ENCODE measurements at places on chromosomes 2 and 18.

DNA sequence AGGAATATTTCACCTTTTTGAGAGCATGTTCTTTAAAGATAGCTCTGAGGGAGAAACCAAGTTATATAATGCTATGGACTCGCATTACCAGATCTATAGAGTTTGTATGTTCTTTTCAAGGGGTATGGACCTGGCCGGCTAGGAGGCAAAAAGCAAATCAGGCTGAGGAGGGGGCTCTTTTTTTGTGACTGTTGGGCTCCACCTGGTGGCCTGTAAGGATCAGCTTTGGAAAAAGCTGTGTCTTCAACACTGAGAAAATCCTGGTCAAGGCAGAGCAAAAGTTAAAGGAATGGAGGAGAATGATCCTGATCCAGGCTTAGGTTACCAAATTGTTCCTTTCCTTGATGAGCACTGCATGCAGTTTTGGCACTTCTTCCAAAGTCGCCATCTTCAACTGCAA, 180.5 kb downstream of the DIS3L2 start:
- peaks cover 5% of the 10 kb centered on the region for H3K4me1 ChIP-seq

DNA sequence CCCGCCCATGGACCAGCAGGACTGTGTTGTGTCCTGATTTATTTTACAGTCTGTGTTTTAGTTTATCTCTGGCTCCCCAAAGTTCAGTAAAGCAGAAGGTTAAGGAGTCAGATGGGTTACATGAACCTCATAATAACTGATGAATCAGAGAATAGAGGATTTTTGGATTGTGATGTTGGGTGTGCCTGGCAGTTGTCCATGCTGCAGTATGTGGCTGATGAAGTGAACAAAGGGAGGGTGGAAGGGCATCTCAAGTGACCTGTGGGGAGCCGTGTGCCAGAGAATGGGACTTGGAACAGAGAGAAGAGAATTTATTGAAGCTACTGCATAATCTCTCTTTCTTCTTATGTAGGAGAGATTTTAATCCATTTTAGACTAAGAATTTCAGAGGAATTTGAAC, 145.5 kb downstream of the MAP4K4 start:
- H3K4me1 ChIP-seq, result peaks cover 23% of the 10 kb centered on the region
- H3K27me3 ChIP-seq, result no peaks in the 10 kb centered on the region
- peaks cover 76% of the 10 kb centered on the region for H3K36me3 ChIP-seq

DNA sequence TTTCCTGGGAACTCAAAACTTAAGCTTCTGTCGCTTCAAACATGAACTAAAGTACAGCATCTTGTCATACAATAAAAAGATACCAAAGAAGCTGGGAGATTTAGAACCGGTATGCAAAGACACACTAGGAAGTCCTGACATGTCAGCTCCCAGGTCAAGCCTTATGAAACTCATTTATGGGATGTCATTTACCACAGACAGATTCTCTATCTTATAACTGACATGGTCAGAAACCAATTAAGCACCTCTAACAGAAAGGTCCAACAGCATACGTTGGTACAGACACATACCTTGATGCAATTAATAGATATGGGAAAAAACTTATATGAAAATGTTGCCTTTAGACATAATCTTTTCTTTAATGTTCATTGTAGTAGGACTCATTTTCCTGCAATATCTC, 169.0 kb downstream of the SRBD1 start:
- no peaks in the 10 kb centered on the region for H3K27me3 ChIP-seq
- H3K27ac ChIP-seq, result no peak overlapping the region
- no peak overlapping the region for H3K4me3 ChIP-seq
- peaks cover 23% of the 10 kb centered on the region for H3K4me1 ChIP-seq

GRCh38 chr2:177078416-177078815, 134.2 kb upstream of the HNRNPA3 start:
- H3K27ac ChIP-seq, result no peak overlapping the region
- H3K36me3 ChIP-seq, result no peaks in the 10 kb centered on the region
- no peak for DNase-seq
- H3K4me1 ChIP-seq, result no peaks in the 10 kb centered on the region
- H3K4me3 ChIP-seq, result no peak overlapping the region

DNA sequence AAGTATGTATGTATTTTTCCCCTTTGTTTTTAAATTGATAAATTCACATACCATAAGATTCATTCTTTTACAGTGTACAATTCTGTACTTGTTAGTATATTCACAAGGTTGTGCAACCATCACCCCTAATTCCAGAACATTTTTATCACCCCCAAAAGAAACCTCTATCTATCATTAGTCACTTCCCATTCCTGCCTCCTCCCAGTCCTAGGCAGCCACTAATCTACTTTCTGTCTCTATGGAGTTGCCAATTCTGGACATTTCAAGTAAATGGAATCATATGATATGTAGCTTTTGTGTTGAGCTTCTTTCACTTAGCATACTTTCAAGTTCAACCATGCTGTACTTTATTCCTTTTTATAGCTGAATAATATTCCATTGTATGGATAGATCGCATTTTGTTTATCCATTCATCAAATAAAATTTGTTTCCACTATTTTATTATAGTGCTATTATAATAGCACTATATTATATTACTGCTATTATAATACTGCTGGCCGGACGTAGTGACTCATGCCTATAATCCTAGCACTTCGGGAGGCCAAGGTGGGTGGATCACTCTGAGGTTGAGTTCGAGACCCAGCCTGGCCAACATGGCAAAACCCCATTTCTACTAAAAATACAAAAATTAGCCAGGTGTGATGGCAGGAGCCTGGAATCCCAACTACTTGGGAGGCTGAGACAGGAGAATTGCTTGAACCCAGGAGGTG, 10.9 kb downstream of the STARD7 start:
- H3K27ac ChIP-seq, result no peak overlapping the region
- peaks cover 14% of the 10 kb centered on the region for H3K4me1 ChIP-seq
- H3K27me3 ChIP-seq, result no peaks in the 10 kb centered on the region
- no peak for DNase-seq
- H3K4me3 ChIP-seq, result no peak overlapping the region
- peaks cover 29% of the 10 kb centered on the region for H3K36me3 ChIP-seq

GRCh38 chr18:28267878-28268625, 91.1 kb upstream of the CDH2 start:
- no peaks in the 10 kb centered on the region for H3K27me3 ChIP-seq
- H3K27ac ChIP-seq, result no peak overlapping the region
- H3K36me3 ChIP-seq, result no peaks in the 10 kb centered on the region
- DNase-seq, result peak; percentile 34
- H3K4me1 ChIP-seq, result peaks cover 4% of the 10 kb centered on the region
- H3K4me3 ChIP-seq, result no peak overlapping the region

- H3K27ac ChIP-seq, result no peak overlapping the region
- no peak overlapping the region for H3K4me3 ChIP-seq
- no peaks in the 10 kb centered on the region for H3K4me1 ChIP-seq
Measured at GRCh38 chr2:238331916-238332315, 11.6 kb downstream of the TRAF3IP1 start.

DNA sequence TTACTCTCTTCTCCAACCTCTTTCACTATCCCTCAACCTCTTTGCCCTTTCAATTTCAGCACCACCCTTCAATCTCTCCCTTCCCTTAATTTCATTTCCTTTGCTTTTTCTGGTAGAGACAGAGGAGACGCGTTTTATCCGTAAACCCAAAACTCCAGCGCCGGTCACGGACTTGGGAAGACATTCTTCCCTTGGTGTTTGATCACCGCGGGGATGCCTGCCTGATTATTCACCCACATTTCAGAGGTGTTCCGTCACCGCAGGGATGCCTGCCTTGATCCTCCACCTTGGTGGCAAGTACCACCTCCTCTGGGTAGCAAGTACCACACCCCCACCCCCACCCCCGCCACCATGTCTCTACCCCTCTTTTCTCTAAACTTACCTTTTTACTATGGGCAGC, 669.4 kb upstream of the PKDCC start:
- no peak overlapping the region for H3K27ac ChIP-seq
- DNase-seq, result no peak
- H3K27me3 ChIP-seq, result no peaks in the 10 kb centered on the region
- H3K36me3 ChIP-seq, result no peaks in the 10 kb centered on the region
- no peak overlapping the region for H3K4me3 ChIP-seq

GRCh38 chr2:34291076-34291475, 692.0 kb upstream of the FAM98A start:
- no peak overlapping the region for H3K27ac ChIP-seq
- no peaks in the 10 kb centered on the region for H3K27me3 ChIP-seq
- H3K36me3 ChIP-seq, result no peaks in the 10 kb centered on the region
- H3K4me3 ChIP-seq, result no peak overlapping the region

DNA sequence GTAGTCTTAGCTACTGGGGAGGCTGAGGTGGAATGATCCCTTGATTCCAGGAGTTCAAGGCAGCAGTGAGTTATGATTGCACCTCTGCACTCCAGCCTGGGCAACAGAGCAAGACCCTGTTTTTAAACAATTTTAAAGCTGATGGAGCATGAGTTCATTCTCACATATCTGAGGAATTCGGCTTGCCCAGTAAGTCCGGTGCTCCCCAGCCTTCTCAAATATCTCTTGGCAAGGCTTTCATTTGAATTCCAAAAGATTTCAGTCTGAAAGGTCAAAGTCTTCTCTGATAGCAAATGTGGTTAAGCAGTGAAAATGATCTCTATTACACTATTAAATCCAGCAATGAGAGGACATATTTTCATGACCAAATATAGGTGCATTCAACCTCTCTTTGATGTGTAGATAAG, 27.9 kb downstream of the PIEZO2 start:
- no peak overlapping the region for H3K27ac ChIP-seq
- no peaks in the 10 kb centered on the region for H3K4me1 ChIP-seq
- no peak for DNase-seq
- no peaks in the 10 kb centered on the region for H3K36me3 ChIP-seq

DNA sequence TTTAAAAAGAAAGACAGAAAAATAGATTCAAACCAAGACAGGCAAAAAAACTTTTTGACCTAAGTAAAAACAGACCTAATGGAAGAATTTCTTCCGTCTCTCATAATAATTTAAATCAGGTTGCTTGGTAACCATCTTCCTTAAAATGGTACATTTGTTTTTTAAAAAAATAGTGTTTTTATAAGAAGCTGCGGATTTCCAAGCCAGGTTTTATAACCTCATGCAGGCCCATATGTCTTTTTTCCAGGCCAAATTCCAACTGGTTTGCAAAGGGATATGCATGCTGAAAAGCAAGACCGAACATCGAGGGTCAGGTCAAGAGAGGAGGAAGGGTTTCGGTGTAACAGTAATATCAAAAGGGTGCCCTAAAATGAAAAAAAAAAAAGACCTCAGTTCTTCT, 172.9 kb downstream of the MAIP1 start:
- no peaks in the 10 kb centered on the region for H3K4me1 ChIP-seq
- H3K27ac ChIP-seq, result no peak overlapping the region
- H3K27me3 ChIP-seq, result no peaks in the 10 kb centered on the region
- H3K4me3 ChIP-seq, result no peak overlapping the region
- no peak for DNase-seq

DNA sequence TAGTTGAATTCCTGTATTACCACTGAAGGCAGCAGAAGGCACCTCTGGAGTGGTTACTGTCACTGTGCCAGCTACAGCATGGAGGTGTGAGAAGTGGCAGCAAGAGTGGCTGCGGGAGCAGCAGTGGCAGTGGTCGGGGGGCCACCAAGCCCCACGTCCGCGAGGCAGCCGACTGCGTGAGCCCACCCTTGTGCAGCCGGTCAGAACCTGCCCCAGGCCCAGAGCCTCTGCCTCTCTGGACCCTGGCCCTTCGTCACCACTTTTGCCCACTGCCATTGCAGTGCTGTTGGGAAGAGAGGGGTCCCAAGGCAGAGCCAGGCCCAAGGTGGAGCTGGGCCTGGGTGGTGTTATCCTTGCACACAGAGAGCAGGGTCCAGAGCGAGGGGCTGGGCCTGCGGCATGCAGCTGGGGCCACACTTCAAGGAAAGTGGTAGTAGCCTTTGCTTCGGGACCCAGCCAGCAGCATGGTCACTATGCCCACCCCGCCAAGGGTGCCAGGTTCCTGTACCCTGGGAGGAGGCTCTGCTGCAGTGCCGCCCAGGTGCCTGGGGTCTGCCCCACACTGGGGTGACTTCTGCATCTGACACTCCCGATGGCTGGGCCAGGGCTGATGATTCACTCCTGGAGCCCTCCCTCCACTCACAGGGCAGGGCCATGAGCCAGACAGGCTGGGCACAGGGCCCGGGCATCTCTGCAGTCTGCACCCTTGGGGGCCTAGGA, 450.1 kb upstream of the LRATD1 start:
- H3K36me3 ChIP-seq, result no peaks in the 10 kb centered on the region
- no peaks in the 10 kb centered on the region for H3K4me1 ChIP-seq
- no peak overlapping the region for H3K27ac ChIP-seq
- no peaks in the 10 kb centered on the region for H3K27me3 ChIP-seq
- H3K4me3 ChIP-seq, result no peak overlapping the region
- no peak for DNase-seq

- H3K36me3 ChIP-seq, result no peaks in the 10 kb centered on the region
- H3K4me1 ChIP-seq, result no peaks in the 10 kb centered on the region
- no peak overlapping the region for H3K27ac ChIP-seq
- H3K27me3 ChIP-seq, result no peaks in the 10 kb centered on the region
Measured at GRCh38 chr2:50379351-50379750, 652.6 kb downstream of the NRXN1 start.

GRCh38 chr2:2178921-2179320, 152.2 kb downstream of the MYT1L start:
- no peak overlapping the region for H3K27ac ChIP-seq
- H3K27me3 ChIP-seq, result no peaks in the 10 kb centered on the region
- no peak overlapping the region for H3K4me3 ChIP-seq

DNA sequence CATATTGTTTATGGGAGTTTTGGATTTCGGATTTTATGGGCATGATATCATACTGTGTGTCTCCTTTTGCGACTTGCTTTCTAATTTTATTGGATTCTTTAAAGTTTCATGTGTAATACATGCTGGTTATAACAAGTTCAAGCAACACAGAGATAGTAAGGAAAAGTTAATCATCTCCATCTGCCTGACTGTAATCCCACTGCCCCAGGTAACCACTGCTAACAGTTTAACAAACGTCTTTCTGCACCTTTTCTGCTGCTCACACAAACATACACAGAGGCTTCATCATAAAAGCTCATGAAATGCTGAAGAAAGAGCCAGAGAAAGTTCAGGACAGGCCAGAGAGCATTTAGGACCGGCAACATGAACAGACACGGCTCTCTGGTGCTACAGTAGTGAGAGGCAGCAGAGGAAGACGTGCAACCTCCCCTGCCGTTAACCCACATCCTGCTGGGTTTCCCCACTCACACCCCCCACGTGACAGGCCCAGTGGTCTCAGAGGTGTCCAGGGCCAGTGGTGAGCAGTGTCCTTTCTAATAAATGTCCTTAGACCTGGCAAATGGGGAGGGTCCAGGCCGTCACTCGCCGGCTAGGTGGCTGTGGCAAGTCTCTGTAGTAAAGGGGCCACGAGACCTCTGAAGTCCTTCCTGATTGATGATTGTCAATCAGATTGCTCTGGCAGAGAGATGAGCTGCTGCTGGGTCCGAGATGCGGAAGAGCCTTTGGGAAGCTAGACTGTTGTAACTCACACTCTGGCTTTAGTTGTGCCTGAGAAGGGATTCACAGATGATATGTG, 43.0 kb upstream of the SLC1A4 start:
- H3K36me3 ChIP-seq, result no peaks in the 10 kb centered on the region
- H3K4me3 ChIP-seq, result no peak overlapping the region
- no peaks in the 10 kb centered on the region for H3K27me3 ChIP-seq
- H3K4me1 ChIP-seq, result peaks cover 55% of the 10 kb centered on the region
- DNase-seq, result peak; percentile 77
